ENCODE measurements at places on chromosomes 7 and 10. TPM values are rescaled to one million over a fixed set of nuclear protein-coding genes. Genes with fewer than 3 reads are reported as not detected.

HHEX gene
- 6.3 TPM for polyA plus RNA-seq

- DNase-seq, result no peak
- H3K36me3 ChIP-seq, result no peaks in the 10 kb centered on the region
- no peak overlapping the region for H3K4me3 ChIP-seq
- H3K27ac ChIP-seq, result no peak overlapping the region
Measured at GRCh38 chr7:144508702-144509101, 105.2 kb upstream of the NOBOX start.

DNA sequence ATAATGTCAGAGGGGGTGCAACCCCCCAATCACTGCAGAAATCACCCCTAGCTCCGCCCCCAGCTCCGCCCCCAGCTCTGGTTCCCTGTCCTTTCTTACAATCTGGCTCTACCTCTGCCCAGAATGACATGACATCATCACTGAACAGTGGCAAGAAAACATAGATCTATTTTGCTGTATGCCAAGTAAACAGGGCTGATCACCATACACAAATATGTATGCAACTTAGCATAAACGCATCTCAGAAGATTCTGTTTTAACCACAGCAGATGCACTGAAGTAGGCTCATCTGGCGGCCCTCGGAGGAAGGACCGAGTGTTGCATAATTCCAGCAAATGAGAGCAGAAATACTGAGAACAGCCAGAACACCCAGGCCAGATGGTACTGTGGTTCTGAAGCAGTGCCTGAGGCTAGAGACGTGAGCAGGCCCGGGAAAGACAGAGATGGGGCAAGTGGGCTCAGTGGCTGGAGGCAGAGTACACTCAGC lies 293.3 kb upstream of the KLF14 start:
- peaks cover 5% of the 10 kb centered on the region for H3K4me1 ChIP-seq
- H3K27me3 ChIP-seq, result no peaks in the 10 kb centered on the region
- no peak overlapping the region for H3K4me3 ChIP-seq
- no peak for DNase-seq
- peaks cover 2% of the 10 kb centered on the region for H3K36me3 ChIP-seq

DNA sequence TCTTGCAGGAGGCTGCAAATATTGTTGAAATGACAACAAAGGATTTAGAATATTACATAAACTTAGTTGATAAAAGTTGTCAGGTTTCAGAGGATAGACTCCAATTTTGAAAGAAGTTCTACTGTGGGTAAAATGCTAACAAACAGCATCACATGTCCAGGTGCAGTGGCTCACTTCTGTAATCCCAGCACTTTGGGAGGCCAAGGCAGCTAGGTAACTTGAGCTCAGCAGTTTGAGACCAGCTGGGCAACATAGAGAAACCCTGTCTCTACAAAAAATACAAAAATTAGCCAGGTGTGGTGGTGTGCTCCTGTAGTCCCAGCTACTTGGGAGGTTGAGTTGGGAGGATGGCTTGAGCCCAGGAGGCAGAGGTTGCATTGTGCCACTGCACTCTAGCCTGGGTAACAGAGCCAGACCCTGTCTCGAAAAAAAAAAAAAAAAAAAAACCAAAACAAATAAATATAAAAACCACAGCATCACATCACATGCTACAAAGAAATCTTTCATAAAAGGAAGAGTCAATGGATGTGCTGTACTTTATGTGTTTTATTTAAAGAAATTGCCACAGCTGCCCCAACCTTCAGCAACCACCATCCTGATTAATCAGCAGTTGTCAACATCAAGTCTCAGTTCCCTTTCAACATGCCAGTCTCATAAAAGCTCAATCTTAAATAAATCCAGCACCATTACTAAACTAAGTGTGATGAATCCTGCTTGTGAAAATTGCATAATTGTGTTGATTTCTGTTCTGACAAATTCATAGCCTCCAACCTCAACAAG lies 83.2 kb upstream of the MBL2 start:
- no peaks in the 10 kb centered on the region for H3K27me3 ChIP-seq
- H3K4me3 ChIP-seq, result no peak overlapping the region
- H3K36me3 ChIP-seq, result no peaks in the 10 kb centered on the region
- no peak overlapping the region for H3K27ac ChIP-seq
- H3K4me1 ChIP-seq, result no peaks in the 10 kb centered on the region

TMEM72 gene
- not detected for polyA plus RNA-seq

NODAL gene
- 0.13 TPM for polyA plus RNA-seq

PHKG1 gene
- 2.9 TPM for polyA plus RNA-seq

CPA2 gene
- 2.8 TPM for polyA plus RNA-seq

GRCh38 chr10:133457100-133457841 lies 3.5 kb downstream of the SCART1 start:
- no peaks in the 10 kb centered on the region for H3K4me1 ChIP-seq
- no peaks in the 10 kb centered on the region for H3K27me3 ChIP-seq
- H3K4me3 ChIP-seq, result no peak overlapping the region
- H3K36me3 ChIP-seq, result no peaks in the 10 kb centered on the region

- H3K4me1 ChIP-seq, result peaks cover 8% of the 10 kb centered on the region
- no peaks in the 10 kb centered on the region for H3K27me3 ChIP-seq
- H3K36me3 ChIP-seq, result peaks cover 18% of the 10 kb centered on the region
- no peak overlapping the region for H3K4me3 ChIP-seq
- no peak for DNase-seq
Measured at GRCh38 chr10:95408148-95408960, 117.6 kb upstream of the PDLIM1 start.

- H3K4me3 ChIP-seq, result no peak overlapping the region
- DNase-seq, result no peak
- no peaks in the 10 kb centered on the region for H3K27me3 ChIP-seq
- no peaks in the 10 kb centered on the region for H3K36me3 ChIP-seq
Measured at GRCh38 chr7:45564485-45564884, 9.7 kb upstream of the ADCY1 start.

DNA sequence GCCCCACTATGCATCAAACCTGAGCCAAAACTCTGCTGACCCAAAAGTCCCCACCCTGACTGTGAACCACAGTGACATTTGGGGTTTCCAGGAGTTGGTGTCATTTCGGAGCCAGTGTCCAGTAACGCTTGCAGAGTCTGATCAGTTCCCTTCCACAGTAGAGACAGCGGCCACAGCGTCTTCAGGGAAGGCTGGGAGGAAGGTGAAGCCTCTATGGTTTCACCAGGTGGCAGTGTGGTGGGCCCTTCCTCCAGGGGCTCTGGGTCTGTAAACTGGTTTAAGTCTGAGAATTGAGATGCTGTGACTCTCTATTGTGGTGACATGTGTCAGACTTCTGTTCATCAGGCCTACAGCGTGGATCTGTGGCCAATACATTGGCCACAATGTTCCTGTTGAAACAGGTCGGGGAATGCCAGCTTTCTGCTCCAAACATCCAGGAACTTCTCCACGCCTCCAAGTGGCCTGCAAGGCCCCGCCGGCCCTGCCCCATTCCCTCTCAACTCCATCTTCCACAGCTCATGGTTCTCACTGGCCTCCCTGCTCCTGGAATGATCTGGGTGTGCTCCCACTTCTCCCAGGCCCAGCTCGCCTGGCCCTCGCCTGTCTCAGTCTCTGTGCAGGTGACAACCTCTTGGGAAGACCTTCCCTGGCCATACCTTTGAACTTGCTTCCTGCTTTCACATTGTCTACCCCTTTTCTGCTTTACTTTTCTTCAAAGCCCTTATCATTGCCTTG lies 124.5 kb upstream of the FAM20C start:
- H3K4me1 ChIP-seq, result no peaks in the 10 kb centered on the region
- no peak overlapping the region for H3K4me3 ChIP-seq
- no peaks in the 10 kb centered on the region for H3K27me3 ChIP-seq
- H3K36me3 ChIP-seq, result no peaks in the 10 kb centered on the region
- H3K27ac ChIP-seq, result no peak overlapping the region

DNA sequence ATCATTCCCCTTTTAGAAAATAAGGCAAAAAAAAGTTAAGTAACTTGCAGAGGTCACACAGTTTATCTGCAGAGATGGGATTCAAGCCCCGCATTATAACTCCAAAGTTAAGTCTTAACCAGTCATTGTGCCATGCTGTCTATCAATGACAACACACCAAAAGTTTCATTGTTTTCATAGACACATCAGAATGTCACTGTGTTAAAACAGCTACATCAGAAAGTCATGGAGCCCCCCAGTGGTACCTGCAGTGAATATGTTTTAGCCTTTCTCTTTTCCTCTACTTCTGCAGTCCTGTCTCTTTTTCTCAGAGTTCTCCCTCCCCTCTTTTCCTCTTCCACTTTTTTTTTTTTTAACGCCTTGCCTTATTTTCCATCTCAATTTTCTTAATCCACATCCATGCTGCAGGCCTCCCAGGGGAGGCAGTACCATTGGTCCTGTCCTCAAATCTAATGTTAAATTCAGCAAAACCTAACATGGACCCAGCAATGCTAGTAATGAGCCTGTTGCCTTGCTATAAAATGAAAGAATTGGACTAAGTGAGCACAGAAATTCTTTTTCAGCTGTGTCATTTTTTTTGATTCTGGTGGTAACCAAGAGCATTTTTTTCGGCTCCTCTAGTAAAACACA lies 3.8 kb upstream of the NRCAM start:
- H3K4me3 ChIP-seq, result no peak overlapping the region
- H3K4me1 ChIP-seq, result no peaks in the 10 kb centered on the region
- no peak for DNase-seq
- H3K27ac ChIP-seq, result no peak overlapping the region
- no peaks in the 10 kb centered on the region for H3K36me3 ChIP-seq
